ENCODE measurements at places on chromosomes 11 and 22. TPM values are rescaled to one million over a fixed set of nuclear protein-coding genes. Genes with fewer than 3 reads are reported as not detected.

Gene ANGPTL5
- total RNA-seq = not detected

Gene MARK2
- 33.6 TPM for total RNA-seq

Gene ZBED5
- 42.0 TPM for total RNA-seq

Gene B3GAT1
- 0.05 TPM for total RNA-seq
